Foreskin melanocyte (primary cell): ENCODE measurements at places on chromosomes 6 and 20.
A peak's percentile ranks its signal among the peaks of the same experiment; 100 is the strongest.

GRCh38 chr6:29789176-29789575 is 38.4 kb upstream of the HLA-G start:
- no peak for DNase-seq

- no peak for DNase-seq
Measured at GRCh38 chr6:106666282-106667021, 37.1 kb downstream of the QRSL1 start.

GRCh38 chr6:47145212-47145611 is 103.1 kb upstream of the ADGRF1 start:
- DNase-seq = no peak

GRCh38 chr6:8082954-8083858 is 19.0 kb upstream of the BLOC1S5 start:
- peak; percentile 40 for DNase-seq
